ENCODE measurements at places on chromosomes 16 and 17. TPM values are rescaled to one million over a fixed set of nuclear protein-coding genes. Genes with fewer than 3 reads are reported as not detected.

Gene RNU2-1
- total RNA-seq, result 4,679 TPM

Gene PKMYT1
- total RNA-seq, result 48.5 TPM

- no peak for DNase-seq
Observed at GRCh38 chr17:81076141-81076679, 41.3 kb downstream of the BAIAP2 start.

- DNase-seq, result no peak
Observed at GRCh38 chr17:65356536-65356935, 204.9 kb downstream of the AXIN2 start.

- DNase-seq, result peak; percentile 39
Observed at GRCh38 chr16:20300312-20301097, 26.8 kb downstream of the GP2 start.

- no peak for DNase-seq
Observed at GRCh38 chr16:55323637-55324271, at the start of gene IRX6. IRX6 (plus strand) TSS chr16:55324203; CDS start chr16:55325092, 889 bp downstream.

DNA sequence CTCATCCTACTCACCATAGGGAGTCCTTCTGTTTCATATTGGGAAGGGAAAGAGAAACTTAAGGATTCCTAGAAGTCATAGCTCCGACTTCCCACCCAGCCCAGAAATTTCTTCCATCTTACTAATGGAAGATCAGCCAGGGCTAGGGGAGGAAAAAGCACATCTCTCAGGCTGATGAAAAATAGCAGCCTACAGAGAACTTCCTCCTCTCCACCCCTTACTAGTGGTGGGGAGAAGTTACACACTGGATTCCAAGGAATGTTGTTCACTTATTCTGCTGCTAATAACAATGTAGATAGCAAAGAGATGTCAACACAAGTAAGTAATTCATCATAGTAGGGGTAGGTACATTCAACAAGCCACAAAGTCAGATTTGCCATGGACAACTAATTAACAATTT lies 94.4 kb downstream of the SPACA3 start:
- no peak for DNase-seq

- DNase-seq, result no peak
Observed at GRCh38 chr17:49967621-49968404, 1.2 kb upstream of the DLX4 start.

DNA sequence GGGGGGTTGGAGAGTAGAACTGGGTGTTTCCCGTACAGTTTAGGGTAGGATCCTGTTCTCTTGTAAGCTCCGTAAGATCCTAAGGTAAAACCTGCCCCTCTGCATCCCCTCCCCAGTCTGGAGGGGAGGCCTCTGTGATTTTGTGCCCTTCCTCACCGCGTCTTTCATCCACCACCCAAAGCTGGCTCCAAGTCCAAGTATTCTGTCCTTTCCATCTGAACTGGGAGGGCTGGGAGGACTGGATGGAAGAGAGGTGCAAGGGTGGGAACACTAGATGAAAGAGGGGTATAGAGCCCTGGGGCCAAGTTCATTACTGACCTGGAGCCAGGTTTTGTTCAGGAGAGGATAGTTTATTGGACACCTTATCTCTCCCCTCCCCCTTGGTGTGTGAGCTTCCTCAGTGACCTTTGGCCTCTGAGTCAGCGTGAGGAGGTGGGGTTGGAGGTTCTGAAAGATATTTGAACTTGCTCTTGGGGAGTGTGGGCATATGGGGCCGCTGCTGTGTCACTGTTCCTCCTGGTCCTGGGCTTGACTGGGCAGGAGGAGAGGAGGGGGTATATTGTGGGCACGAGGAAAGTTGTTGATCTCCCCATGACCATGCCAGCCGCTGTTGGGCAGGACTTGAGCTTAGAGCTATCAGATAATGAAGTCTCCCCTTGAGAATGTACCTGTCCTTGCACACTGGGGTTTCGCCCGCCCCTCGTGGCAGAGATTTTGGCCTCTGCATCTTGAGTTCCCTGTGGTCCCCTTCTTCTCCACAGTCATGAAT lies 1.6 kb downstream of the LASP1 start:
- DNase-seq, result peak; percentile 75

DNA sequence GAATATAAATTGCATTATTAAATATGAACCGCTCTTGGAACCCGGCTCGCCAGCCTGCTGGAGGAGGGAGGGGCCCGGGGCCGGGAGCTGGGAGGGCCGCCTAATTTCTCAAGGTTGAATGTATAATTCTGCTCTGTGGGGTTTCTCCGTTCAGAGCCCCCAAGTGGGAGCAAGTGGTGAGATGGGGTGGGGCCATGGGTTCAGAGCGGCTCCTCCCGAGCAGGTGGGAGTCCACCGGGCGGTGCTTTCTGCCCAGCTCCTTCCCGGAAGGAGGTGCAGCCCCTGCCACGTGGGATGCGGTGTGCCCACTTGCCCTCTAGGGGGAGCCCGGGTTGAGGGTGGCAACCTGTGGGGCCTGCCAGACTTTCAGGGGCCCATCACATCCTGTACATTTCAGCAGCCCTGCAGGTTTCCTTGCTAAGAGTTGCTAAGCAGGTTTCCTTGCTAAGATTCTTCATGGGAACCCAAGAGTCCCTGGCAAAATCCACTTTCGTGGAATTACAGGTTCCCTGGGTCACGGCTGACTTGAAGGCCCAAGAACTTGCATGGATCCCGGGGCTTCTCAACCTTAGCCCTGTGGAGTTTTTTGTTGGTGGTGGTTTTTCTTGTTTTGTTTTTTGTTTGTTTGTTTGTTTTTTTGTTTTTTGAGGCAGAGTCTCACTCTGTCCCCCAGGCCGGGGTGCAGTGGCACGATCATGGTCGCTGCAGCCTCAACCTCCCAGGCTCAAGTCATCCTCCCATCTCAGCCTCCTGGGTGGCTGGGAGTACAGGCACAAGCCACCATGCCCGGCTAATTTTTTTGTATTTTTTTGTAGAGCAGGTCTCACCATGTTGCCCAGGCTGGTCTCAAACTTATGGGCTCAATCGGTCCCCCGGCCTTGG lies 196.7 kb upstream of the GSE1 start:
- DNase-seq, result no peak

Data from endothelial cell of umbilical vein (primary cell).